ENCODE measurements at places on chromosomes 2 and 18.

GRCh38 chr2:42239289-42239661 is 70.1 kb downstream of the EML4 start:
- no peak for DNase-seq

GRCh38 chr2:112699984-112700667 is 20.7 kb upstream of the NT5DC4 start:
- no peak for DNase-seq

GRCh38 chr2:145023334-145023934 is 503.5 kb upstream of the ZEB2 start:
- no peak for DNase-seq

DNA sequence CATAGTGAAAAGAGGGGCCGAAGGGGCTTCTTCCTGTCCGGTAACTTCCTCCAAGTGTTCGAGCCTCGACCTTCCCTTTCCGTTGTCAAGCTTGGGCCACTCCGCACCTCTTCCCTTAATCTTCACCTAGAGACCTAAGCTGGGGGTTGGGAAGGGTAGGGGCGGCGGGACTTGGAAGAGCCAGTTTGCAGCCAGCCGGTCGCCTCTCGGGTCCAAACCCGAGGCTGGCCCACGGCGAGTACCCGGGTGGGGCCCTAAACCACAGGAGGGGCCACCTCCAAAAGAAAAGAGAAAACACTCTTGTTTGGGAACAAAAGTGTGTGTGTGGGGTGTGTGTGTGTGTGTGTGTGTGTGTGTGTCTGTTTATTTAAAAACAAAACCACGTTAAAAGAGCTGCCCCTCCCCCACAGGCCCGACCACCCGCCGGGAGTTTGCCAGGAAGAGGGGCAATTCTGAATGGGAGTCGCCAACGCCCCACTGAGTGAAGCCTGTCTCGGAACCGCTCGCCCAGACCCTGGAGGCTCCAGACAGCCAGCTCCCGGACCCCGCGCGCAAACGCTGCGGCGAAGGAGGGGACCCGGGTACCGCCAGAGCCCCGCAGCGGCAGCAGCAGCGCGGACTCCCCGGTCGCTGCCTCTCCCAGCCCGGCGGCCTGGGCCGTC is 488 bp upstream of the RHOB start:
- no peak for DNase-seq

DNA sequence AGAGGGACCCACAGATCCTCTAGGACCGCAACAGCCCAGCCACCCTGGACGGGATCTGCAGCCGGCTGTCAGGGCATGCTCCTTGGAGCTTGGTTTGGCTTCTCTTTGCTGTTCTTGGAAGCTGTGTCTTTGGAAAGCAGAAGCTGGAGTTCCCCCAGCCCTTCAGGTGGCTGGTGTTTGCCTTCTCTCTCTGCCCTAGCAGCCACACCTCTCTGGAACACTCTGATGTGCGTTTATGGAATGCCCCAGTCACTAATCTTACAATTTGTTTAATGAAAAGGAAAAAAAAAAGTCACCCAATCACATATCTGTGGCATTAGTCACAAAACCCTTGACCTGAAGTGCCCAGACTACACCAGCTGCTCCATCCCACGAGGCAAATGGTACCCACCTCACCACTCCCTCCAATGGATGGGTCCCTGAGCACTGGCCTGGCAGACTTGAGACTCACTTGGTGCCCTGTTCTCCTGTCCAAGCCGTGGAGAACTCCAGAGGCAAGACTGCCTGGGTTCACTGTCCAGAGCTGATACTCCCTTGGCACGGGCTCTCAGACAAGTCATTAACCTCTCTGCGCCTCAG is 70.2 kb upstream of the DAPL1 start:
- DNase-seq = no peak

- no peak for DNase-seq
These were observed 11.5 kb downstream of the DNMT3A start for GRCh38 chr2:25330273-25330672.

- no peak for DNase-seq
These were observed 3.5 kb downstream of the RALB start for GRCh38 chr2:120255986-120256650.

DNA sequence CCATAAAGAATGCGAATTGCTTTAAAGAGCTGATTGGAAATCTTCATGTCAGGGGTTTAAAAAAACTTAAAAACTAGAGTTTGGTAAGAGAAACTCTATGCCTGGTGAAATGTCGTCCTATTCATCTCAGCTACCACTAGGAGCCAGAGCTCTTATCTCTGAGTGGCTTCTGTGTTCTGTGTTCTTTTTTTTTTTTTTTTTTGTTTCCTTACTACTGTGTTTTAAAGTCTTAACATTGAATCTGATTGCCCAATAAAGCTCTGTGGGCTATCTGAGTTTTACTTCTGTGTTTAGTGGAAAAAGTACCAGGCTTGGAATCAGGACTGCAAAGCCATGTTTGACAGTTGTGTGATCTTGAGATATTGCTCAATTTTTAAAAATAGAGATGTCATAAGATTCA is 494.8 kb downstream of the RIT2 start:
- DNase-seq = no peak

DNA sequence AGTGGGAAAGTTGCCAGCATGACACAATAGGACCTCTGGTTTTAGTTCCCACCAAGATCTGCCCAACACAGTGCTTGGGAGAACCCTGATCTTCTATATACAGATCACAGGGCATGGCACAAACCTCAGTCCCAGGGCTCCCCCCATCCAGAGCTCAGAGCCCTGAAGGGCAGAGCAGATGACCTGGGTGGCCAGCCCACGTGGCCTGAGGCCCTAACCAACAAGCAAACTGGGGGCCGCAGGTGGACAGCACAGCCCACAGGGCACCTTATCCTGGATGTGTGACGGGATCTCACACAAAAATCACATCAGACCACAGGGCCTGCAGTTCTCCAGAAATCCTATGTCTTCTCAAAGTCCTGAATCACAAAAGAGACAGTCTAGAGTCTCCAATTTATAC is 34.7 kb downstream of the CRACDL start:
- DNase-seq = no peak
